ENCODE measurements at places on chromosomes 6 and 20. TPM values are rescaled to one million over a fixed set of nuclear protein-coding genes. Genes with fewer than 3 reads are reported as not detected.
A peak's percentile ranks its signal among the peaks of the same experiment; 100 is the strongest.

DNA sequence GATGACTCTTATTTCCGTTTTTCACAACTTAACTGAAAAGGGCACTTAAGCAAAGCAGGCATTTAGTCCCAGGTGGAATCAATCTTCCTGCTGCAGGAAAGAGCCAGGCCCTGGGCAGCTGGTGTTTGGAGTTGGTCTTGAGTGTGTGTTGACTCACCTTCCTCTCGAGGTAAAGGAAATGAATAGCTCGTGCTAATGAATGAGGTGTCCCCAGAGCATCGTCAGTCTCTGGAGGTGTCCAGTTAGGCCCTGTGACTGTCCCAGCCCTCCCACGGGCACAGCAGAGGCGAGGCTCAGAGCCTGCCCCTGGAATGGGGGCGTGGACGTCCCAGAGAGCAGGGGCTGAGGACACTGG lies 277.7 kb downstream of the NRN1 start:
- no peaks in the 10 kb centered on the region for H3K27me3 ChIP-seq
- H3K27ac ChIP-seq, result no peak overlapping the region
- H3K4me3 ChIP-seq, result no peak overlapping the region
- H3K36me3 ChIP-seq, result peaks cover 3% of the 10 kb centered on the region
- H3K4me1 ChIP-seq, result peaks cover 51% of the 10 kb centered on the region

The GINS1 gene
- 1.4 TPM for total RNA-seq

GRCh38 chr6:74557236-74557635 lies 648.6 kb downstream of the COL12A1 start:
- no peaks in the 10 kb centered on the region for H3K4me1 ChIP-seq
- H3K36me3 ChIP-seq, result no peaks in the 10 kb centered on the region
- H3K27ac ChIP-seq, result no peak overlapping the region
- no peaks in the 10 kb centered on the region for H3K27me3 ChIP-seq
- no peak overlapping the region for H3K4me3 ChIP-seq

DNA sequence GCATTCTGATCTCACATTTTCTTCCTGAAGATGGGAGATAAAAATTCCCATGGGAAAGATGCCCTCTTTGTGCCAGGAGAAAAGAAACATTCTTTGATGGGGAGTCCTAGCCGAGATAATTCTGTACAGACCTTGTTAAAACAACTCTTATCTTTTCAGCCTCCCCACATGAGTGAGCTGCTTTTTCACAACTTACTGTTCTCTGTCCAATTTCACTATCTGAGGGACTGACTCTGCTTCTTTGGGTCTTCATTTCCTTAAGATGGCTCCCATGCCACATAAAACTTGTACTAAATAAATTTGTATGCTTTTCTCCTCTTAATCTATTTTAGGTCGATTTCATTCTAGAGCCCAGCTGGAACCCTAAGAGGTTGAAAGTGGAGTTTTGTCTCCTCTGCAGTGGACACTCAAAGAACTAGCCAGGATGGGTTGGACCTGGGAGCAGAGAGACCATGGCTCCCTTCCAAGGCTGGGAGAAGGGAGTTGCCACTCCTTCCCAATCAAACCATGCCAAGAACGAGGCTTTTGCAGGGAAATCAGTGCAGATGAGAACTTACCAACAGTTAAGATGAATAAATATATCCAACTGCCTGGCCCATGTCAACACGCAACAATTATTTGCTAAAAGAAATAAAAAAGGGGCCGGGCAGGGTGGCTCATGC lies 285.8 kb upstream of the SULF2 start:
- no peaks in the 10 kb centered on the region for H3K36me3 ChIP-seq
- H3K27me3 ChIP-seq, result peaks cover 10% of the 10 kb centered on the region
- DNase-seq, result no peak
- H3K4me3 ChIP-seq, result no peak overlapping the region
- no peak overlapping the region for H3K27ac ChIP-seq

DNA sequence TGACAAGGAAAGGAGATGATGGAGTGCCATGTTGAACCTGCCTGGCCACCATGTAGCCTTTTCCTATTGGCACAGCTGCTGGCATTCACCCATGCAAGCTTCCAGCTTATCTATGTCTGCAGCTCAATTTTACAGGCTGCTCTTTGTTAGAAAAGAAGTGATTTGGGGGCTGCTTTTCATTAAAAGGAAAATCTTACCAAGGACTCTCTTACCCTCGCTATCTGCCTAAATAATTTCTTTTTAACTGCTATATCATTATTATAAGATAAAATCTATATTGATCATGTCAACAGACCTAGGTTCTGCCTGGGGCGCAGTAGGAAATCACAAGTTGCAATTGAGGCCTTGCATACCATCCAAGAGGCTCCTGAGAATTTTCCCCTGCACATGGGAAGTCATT lies 167.2 kb downstream of the SYNDIG1 start:
- no peak for DNase-seq
- H3K36me3 ChIP-seq, result no peaks in the 10 kb centered on the region
- no peak overlapping the region for H3K27ac ChIP-seq
- no peaks in the 10 kb centered on the region for H3K4me1 ChIP-seq

DNA sequence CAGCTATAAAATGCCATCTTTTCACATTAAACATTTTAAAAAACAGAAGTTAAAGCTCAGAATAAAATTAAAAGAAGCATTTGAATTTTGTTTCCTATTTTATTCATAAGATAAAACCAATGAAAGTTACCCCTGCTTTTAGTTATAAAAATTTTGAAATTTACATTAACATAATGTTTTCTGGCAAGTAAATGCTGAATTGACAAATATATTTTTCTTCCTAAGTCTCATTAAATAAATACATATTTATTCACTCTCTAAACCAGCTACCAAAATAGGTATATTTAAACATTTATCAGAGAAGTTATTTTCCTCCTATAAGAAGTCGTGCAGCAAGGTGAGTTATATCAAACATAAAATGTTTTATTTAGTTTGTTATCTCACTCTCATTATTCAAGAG lies 213.6 kb downstream of the TRDN start:
- H3K36me3 ChIP-seq, result no peaks in the 10 kb centered on the region
- DNase-seq, result no peak
- no peaks in the 10 kb centered on the region for H3K4me1 ChIP-seq
- H3K27ac ChIP-seq, result no peak overlapping the region
- no peaks in the 10 kb centered on the region for H3K27me3 ChIP-seq

DNA sequence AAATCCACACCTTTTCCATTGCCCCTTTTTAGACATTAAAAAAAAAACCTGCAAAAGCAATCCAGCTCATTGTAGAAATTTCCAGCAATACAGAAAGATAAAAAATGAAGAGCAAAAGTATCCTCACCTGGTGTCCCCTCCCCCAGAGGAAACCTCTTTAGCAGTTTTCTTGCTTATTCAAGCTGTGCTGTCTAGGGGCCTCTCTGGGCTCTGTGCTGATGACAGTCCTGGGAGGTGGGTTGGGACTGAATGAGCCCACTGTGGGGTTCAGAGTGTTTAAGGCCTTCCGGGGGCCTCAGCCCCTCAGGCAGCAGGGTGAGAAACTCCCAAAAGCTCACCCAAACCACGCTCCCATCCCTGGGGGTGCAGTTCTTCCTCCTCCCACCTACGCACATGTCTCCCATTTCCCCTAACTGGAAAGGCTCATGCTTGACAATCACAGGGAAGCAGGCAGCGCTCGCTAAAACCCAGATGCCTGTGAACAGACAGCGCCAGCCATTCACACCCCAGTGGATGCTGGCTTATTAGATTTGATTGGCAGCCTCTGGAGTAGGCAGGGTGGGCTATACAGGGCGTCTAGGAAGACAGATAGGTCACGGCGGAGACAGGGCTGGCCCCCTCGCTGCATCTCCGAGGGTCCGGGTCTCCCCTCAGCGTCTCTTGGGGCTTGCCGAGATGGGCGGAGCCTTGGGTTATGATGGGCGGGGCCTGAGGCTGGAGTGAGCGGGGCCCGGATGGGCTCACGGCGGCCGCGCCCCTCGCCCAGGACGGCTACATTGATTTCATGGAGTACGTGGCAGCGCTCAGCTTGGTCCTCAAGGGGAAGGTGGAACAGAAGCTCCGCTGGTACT lies 4.6 kb downstream of the GUCA1A start:
- peaks cover 7% of the 10 kb centered on the region for H3K27me3 ChIP-seq
- no peak for DNase-seq
- no peak overlapping the region for H3K27ac ChIP-seq
- peaks cover 2% of the 10 kb centered on the region for H3K36me3 ChIP-seq
- peak overlapping the region; percentile 18 for H3K4me3 ChIP-seq
- H3K4me1 ChIP-seq, result peaks cover 4% of the 10 kb centered on the region

The NOX3 gene
- total RNA-seq, result not detected

DNA sequence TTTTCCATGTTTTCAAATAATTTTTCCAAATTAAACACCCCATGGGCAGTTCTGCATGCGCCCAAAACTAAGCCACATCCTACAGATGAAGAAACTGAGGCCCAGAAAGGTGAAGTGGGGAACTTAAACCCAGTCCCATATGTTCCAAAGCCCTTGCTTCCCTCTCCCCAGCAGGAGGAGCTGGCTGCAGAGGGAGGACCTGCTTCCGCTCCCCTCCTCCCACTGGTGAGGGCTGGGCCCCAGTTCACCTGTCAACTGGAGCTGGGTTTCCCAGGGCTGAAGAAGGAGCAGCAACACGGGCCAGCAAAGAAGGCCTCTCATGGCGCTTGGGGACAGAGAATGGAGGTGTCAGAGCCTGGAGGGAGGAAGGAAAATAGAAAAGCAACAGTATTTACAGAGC lies 1.4 kb upstream of the RBPJL start:
- no peak overlapping the region for H3K27ac ChIP-seq
- H3K36me3 ChIP-seq, result no peaks in the 10 kb centered on the region
- peaks cover 42% of the 10 kb centered on the region for H3K27me3 ChIP-seq
- H3K4me3 ChIP-seq, result no peak overlapping the region
- H3K4me1 ChIP-seq, result no peaks in the 10 kb centered on the region
- no peak for DNase-seq

GRCh38 chr20:57215426-57215825 lies 51.0 kb downstream of the BMP7 start:
- H3K4me1 ChIP-seq, result peaks cover 2% of the 10 kb centered on the region
- H3K36me3 ChIP-seq, result no peaks in the 10 kb centered on the region
- DNase-seq, result no peak
- H3K4me3 ChIP-seq, result no peak overlapping the region

DNA sequence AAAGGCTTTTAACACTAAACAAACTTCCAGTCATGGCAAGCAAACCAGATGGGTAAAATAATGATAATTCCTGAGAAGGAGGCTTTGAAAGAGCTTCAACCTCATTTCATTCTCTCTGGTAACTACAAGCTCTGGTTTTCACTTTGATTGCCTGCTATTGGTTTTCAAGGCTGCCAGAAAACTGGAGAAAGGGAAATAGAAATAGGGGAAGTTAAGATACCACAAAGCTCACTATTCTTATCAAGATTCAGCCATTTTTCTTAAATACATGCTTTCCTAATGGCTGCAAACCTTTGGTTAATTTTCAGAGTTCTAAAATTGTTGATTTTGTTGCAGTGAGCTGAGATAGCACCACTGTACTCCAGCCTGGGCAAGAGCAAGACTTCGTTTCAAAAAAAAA lies 42.5 kb upstream of the NELFCD start:
- H3K4me1 ChIP-seq, result no peaks in the 10 kb centered on the region
- H3K4me3 ChIP-seq, result no peak overlapping the region
- DNase-seq, result no peak
- peaks cover 5% of the 10 kb centered on the region for H3K36me3 ChIP-seq

Data from naive thymus-derived CD8-positive, alpha-beta T cell (primary cell).